Lung (tissue), 17 donors: ENCODE measurements at places on chromosomes 1 and 21. TPM values are rescaled to one million over a fixed set of nuclear protein-coding genes. Genes with fewer than 3 reads are reported as not detected.

Gene ENAH
- 89.4 TPM for total RNA-seq

Gene NFIA
- 60.9 TPM for total RNA-seq

DNA sequence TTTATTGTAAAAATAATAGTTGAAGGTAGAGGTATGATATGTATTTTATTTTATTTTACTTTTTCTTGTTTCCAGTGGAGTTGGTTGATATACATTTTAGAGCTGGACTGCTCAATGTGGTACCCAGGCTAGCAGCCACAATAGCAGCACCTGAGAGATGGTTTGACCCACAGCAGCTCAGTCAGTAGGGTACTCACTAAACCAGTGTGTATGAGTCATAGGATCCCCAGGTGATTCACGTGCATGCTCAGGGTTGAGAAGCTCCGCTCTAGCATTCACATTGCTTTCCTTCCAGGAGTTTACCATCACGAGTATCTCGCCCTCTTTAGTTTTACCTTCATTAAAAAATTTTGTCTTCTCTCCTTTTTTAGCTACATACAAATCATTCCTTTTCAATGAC is 96.0 kb upstream of the PAXBP1 start:
- DNase-seq, result no peak

- DNase-seq, result no peak
These were observed 5.1 kb upstream of the NPHP4 start for GRCh38 chr1:5997316-5997715.

DNA sequence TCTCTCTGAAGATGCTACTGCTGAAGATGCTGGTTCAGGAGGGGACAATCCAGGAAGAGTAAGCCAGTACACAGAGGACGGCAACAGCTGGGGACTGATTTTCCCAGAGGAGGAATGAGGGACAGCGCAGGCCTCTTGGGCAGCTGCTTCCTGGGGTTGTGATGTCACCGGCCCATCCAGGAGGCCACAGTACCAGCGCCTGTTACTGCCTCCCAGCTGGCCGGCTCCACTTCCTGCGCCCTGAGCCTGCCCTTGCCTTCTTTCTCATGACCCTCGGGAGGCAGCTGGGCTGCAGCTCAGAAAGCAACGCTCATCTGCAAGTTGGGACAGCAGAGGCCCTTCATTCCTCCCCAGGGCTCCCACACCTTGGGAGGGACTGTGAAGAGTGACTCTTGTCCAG is 21.9 kb upstream of the ID3 start:
- peak; percentile 66 for DNase-seq
